ENCODE measurements at places on chromosomes 7 and 10.

- DNase-seq: no peak
Measured at GRCh38 chr10:47116445-47116844, 183.6 kb upstream of the GDF10 start.

- DNase-seq: no peak
Measured at GRCh38 chr7:101586906-101587677, 42.0 kb downstream of the MYL10 start.

DNA sequence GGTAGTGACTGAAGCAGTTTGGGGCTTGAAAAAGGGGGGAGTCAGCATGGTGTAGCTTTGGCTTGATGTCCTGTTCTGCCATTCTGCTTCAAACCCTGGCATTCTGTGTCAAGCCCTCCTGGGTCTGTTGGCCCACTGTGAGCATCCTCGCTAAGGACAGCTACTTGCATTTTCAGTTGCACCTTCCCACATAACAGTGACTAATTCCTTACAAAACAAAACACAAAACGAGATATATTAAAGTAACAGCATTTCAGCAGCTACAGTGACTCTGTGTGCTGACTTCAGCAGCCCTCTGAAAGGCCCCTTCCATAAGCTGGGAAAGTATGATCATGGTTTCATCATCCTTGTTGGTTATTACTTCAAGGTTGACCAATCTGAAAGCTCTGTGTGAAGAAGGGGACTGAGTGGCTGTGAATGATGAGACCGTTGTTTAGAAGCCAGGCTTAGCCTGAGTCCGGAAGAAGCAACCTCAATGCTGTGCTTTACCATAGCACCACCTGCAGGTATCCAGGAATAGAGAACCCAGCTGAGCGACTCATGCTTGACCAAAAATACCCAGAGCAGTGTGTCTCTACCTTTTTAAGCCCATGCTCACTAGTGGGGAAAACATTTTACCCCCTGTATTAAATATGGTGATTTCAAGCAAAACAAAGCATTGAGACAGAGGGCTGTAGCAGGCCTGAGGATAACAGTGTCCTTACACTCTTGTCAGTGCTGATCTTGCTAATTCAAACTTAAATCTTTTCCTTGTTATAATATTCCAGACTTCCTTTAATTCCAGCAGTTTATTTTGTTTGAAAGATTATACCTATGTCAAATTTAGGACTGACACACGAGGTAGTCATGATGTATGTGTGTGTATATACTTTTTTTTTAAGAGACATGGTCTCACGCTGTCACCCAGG, 42.6 kb upstream of the CC2D2B start:
- DNase-seq: peak; percentile 75

- DNase-seq: no peak
Measured at GRCh38 chr7:68183176-68183575, 1186.5 kb downstream of the TYW1 start.

DNA sequence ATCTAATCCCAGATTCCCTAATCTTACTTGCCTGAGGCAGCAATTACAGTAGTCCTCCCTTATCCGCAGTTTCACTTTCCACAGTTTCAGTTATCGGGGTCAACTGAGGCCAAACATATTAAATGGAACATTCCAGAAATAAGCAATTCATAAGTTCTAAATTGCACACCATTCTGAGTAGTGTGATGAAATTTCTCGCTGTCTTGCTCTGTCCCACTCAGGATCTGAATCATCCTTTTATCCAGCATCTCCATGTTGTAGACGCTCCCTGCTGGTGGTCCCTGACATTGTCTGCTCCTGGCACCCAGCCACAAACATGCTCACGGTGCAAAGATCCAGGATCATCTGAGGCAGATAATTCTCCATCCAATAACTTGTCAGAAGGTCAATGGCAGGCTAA, 128.7 kb upstream of the CXCL12 start:
- no peak for DNase-seq

DNA sequence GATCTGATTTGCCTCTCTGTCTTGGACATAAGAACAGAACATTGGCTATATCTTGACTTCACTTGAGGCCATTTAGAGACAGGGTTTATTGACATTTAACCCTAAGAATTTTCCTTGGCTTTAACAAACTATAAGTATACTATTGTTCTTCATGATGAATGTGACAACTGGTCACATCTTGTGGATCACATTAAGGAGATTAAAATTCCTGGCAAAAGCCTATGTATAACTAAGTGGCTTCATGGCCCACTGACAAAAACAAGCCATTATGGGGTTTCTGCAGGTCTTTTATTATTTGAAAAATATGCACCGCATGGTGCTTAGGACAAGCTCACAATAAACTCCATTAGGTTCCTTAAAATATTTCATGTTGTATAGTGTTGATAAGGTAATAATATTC, 54.8 kb downstream of the THNSL1 start:
- DNase-seq: no peak

DNA sequence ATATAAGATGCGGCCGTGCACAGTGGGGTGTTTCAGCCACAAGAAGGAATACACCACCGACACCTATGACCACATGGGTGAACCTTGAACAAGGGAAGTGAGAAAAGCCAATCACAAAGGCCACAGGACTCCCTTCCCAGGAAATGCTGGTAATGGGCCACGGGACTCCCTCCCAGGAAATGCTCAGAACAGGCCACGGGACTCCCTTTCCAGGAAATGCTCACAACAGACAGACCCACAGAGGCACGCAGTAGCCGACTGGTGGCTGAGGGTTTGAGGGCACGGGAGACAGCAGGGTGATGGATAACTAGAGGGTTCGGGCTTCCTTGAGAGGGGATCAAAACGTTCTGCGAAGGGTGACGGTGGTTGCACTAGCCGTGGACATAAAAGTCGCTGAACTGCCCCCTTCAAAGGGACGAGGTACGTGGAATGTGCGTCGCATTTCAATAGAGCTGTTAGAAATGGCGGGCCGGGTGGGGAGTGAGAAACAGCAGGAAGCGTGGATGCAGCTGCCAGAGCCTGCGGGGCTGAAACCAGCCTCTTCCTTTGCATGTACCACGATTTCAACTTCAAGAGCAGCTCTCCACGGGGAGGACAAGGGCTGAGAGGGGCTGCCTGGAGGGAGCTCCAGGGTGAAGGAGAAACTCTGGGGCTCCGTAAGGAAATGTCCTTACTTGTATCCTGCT, 274.0 kb downstream of the ELFN1 start:
- DNase-seq: no peak

- DNase-seq: no peak
Measured at GRCh38 chr7:33807155-33807530, 98.2 kb upstream of the BMPER start.

- peak; percentile 64 for DNase-seq
Measured at GRCh38 chr7:36487756-36488336, 98.2 kb downstream of the ANLN start.

GRCh38 chr7:83413424-83413823, 235.5 kb downstream of the SEMA3E start:
- DNase-seq: no peak

GRCh38 chr10:85936161-85936560, 430.4 kb downstream of the GRID1 start:
- DNase-seq: no peak

DNA sequence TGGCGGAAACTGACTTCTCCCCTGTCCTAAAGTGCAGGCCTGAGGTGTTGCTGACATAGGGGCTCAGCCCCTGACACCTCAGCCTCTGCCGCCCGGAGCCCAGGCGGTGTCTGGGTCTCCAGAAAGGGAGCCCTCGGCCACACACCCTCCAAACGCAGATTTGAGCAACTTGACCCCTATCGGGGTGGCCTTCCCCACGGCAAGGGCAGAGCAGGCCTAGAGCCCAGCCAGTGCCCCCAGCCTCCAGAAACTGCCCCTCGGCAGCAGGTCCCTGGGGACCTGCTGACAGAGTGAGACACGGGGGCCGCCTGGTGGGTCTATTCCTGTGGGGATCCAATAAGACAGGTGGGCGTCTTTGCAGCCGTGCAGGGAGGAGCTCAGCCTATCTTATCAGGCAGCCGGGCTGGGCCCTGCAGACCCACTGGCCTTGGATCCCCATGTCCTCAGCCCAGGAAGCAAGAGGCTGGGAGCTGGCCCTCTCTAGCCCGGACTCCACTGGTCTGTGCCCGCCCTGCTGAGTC, 11.0 kb downstream of the TMEM184A start:
- DNase-seq: no peak

- no peak for DNase-seq
Measured at GRCh38 chr7:146397141-146397540, 280.5 kb downstream of the CNTNAP2 start.

- no peak for DNase-seq
Measured at GRCh38 chr7:45978010-45978681, 57.1 kb upstream of the IGFBP3 start.

DNA sequence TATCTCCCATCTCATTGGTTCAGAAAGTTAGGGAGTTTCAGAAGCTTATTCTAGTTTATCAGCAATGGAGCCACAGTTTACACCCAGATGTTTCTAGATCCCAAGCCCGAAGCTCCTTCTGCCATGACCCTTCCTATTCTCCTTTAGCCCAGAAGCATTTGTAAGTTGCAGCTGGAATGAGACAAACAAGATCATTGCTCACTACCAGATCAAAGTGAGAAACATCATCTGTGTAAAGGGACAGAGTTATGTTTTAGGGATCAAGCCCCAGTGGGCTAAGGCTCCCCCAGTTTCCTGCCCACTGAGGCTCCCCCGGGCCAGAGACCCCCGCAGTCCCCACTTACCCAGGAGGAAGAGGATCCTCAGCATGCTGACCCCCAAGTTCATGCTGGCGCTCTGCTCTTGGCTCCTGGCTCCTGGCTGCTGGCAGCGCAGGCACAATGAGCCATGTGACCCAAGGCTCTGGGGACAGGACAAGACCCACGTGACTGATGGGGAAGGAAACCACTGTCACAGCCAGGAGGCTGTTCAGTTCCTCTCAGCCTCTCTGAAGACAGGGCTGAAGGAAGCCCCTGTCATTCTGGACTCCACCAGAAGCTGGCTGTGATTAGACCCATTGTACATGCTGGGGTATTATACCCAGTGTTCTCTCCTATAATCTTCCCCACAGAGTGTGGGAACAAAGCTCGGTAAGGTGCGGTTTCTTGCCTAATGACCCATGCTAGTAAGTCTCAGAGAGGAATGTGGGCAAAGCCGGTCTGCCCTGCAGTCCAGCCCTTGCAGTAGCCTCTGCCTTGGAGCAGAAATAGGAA, at the start of gene TMEM273:
Gene TMEM273 (minus strand): TSS at position 442 of the 812 bp plus-strand sequence. CDS start 55 bp downstream, at position 387.
- peak; percentile 24 for DNase-seq

DNA sequence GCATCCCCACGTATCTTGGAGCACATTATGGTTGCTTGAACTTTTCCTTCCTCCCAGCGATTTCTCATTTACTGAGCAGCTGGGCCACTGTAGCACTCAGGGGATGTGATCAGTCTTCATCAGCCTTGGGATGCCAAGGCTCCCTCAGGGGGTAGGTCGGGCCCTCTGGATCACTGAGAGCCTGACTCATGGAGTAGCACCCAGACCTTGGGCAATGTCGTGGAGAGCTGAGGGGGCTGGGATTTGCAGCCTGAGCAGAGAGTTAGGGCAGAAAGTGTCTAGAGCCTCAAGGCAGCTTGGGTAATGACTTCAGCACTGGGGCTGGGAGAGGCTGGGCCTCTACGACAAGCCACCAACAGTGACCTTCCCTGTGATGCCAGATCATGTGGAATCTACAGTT, 86.5 kb upstream of the CXCL12 start:
- DNase-seq: no peak

GRCh38 chr7:24769014-24769830, 12.0 kb upstream of the GSDME start:
- no peak for DNase-seq

- DNase-seq: no peak
Measured at GRCh38 chr7:127390817-127391590, 1.5 kb downstream of the ZNF800 start.

DNA sequence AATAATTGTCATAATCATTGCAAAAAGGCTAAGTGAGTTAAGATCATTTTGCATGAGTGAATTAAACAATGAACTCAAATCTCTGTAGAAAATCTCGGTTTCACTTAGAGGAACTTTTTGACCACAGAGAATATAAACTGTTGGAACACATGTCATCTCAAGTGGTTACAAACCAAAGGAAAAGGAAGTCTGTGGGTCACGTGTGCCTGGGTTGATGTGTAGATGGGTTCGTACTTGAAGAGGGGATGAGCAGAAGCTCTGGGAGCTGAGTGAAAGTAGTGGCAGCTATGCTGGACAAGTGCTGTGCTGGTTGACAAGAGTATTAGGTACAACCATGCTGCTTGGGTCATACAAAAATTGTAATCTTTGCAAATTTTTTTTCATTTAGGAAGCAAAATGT, 35.0 kb downstream of the GLRX3 start:
- DNase-seq: no peak

DNA sequence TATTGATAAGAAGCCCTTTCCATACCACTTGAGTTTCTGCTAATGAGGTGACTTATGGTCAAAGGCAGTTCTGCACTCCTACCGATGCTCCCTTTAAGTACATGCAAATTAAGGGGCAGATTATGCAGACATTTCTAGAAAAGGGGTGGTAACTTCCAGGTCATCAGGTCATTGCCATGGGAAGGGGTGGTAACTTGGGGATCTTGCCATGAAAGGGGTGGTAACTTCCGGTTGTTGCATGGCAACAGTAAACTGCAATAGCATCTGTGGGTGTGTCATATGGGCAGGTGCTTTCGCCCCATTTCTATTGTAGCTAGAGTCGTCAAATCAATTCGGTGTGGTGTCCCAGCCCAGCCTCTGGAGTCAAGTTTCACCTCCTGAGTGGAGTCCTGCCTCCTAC, 150.9 kb downstream of the UBE2H start:
- DNase-seq: no peak

DNA sequence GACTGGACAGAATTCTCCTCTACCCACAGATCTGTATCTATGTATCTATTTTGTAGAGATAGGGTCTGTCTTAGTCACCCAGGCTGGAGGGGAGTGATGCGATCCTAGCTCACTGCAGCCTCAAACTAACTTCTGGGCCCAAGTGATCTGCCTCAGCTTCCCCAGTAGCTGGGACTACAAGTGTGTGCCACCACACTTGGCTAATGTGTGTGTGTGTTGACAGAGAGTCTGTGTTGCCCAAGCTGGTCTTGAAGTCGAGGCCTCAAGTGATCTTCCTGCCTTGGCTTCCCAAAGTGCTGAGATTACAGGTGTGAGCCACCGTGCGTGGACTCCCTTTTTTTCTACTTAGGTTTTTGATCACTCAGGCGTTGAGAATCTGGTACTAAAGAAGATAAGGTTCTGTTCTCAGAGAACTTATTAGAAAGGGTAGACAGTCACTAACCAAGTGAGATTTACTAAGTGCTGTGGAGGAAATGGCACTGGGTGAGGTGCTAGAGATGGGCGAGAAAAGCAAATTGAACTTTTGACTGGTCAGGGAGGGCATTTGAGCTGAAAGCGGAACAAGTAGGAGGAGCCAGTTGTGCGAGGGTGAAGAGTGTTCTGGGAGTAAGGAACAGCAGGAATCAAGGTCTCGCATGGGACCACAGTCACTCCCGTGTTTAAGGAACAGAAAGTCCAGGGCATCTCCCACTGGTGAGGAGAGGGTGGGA, 18.0 kb downstream of the NDUFB2 start:
- no peak for DNase-seq

DNA sequence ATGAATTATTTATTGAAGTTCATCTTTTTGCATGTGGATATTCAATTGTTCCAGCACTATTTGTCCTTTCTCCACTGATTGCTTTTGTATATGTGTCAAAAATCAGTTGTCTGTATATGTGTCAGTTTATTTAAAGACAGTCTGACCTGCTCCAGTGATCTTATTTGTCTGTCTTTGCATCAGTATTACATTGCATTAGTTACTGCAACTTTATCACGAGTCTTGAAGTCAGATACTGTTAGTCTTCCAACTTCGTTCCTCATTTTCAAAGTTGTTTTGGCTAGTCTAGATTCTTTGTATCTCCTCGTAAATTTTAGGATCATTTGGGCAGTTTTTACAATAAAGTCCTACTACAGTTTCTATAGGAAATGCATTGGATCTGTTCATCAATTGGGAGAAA, 166.4 kb downstream of the CELF2 start:
- no peak for DNase-seq

Data from dermis microvascular lymphatic vessel endothelial cell (primary cell).